ENCODE measurements at places on chromosomes 16 and 17.

- no peak overlapping the region for H3K4me3 ChIP-seq
- peaks cover 53% of the 10 kb centered on the region for H3K36me3 ChIP-seq
- no peak for DNase-seq
- peaks cover 53% of the 10 kb centered on the region for H3K4me1 ChIP-seq
- no peaks in the 10 kb centered on the region for H3K27me3 ChIP-seq
These were observed 14.0 kb downstream of the CYB5B start for GRCh38 chr16:69438465-69438864.

- no peak overlapping the region for H3K4me3 ChIP-seq
- DNase-seq = no peak
These were observed 361.0 kb downstream of the WWOX start for GRCh38 chr16:78460428-78460827.

DNA sequence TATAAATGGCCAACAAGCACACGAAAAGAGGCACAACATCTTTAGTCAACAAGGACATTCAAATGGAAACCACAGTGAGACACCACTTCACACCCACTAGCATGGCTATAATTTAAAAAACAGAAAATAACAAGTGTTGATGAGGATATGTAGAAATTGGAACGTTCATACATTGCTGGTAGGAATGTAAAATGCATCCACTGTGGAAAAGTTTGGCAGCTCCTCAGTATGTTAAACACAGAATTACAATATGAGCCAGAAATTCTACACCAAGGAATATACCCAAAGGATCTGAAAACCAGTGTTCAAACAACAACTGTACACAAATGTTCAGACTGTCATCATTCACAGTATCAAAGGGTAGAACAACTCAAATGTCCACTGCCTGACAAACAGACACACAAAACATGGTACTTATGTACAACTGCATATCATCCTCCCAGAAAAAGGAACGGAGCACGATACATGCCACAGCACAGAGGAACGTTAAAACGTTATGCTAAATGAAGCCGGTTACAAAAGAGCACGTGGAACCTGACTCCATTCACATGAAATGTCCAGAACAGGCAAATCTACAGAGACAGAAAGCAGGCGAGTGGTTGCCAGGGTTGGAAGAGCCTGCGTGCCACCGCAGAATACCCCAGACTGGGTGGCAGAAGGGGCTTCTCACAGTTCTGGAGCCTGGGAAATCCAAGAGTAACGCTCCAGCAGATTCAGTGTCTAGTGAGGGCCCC is 32.8 kb upstream of the METRNL start:
- H3K27me3 ChIP-seq = no peaks in the 10 kb centered on the region
- peaks cover 63% of the 10 kb centered on the region for H3K4me1 ChIP-seq
- peak overlapping the region; percentile 16 for H3K4me3 ChIP-seq
- no peak overlapping the region for H3K27ac ChIP-seq
- no peak for DNase-seq
- peaks cover 56% of the 10 kb centered on the region for H3K36me3 ChIP-seq

DNA sequence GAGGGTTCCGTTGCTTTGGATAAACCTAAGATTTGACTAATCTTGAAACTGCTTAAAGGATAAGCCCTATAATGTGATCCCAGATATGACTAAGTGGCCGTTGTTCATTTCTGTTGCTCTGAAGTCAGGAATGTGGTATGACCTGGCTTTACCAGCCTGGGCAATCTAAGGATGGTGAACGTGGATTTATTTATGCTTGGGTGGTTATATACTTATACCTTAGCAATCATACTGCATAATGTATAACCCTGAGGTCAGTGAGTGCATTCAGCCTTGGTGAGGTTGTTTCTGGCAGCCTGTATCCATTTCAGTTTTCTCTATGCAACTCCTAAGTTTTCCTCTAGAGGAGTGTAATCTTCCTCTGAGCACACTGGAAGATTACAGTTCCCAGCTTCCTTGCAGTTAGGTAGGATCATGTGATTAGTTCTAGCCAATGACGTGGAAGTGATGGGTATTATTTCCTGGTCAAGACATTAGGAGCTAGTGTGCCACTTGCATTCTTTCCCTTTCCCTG is 41.9 kb downstream of the FTO start:
- DNase-seq = no peak
- H3K27me3 ChIP-seq = no peaks in the 10 kb centered on the region
- peaks cover 28% of the 10 kb centered on the region for H3K4me1 ChIP-seq
- H3K36me3 ChIP-seq = no peaks in the 10 kb centered on the region
- H3K4me3 ChIP-seq = no peak overlapping the region

GRCh38 chr17:42704837-42705494 is 22.6 kb downstream of the CNTNAP1 start:
- peaks cover 36% of the 10 kb centered on the region for H3K4me1 ChIP-seq
- no peaks in the 10 kb centered on the region for H3K27me3 ChIP-seq
- peaks cover 71% of the 10 kb centered on the region for H3K36me3 ChIP-seq
- no peak overlapping the region for H3K4me3 ChIP-seq
- no peak for DNase-seq
- no peak overlapping the region for H3K27ac ChIP-seq

GRCh38 chr17:81406117-81406953 is 11.1 kb downstream of the BAHCC1 start:
- peaks cover under 1% of the 10 kb centered on the region for H3K4me1 ChIP-seq
- DNase-seq = no peak
- peaks cover 55% of the 10 kb centered on the region for H3K27me3 ChIP-seq
- no peak overlapping the region for H3K27ac ChIP-seq

DNA sequence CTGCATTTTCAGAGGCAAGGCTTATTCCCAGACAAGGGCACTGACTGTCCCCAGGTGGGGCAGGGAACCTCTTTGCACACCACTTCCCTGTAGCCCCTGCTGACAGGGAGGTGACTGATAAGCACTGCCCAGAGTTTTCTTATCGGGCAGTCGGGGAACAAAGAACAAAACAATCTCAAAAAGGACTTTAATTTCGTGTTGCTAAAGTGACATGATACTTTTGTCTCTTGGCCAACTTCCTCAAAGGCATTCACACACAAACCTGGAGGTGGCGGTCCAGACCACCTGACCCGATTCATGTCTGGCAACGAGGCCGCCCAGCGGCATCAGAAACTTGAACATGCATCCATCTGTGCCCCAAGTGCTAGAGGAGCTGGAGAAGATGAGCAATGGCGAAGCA is 28.9 kb downstream of the ZDHHC7 start:
- H3K4me1 ChIP-seq = peaks cover 3% of the 10 kb centered on the region
- no peak for DNase-seq
- H3K4me3 ChIP-seq = no peak overlapping the region

- H3K4me1 ChIP-seq = peaks cover 5% of the 10 kb centered on the region
- DNase-seq = no peak
- H3K27me3 ChIP-seq = no peaks in the 10 kb centered on the region
- H3K36me3 ChIP-seq = no peaks in the 10 kb centered on the region
- no peak overlapping the region for H3K27ac ChIP-seq
These were observed 1.0 kb downstream of the MYLK3 start for GRCh38 chr16:46746821-46747776.

DNA sequence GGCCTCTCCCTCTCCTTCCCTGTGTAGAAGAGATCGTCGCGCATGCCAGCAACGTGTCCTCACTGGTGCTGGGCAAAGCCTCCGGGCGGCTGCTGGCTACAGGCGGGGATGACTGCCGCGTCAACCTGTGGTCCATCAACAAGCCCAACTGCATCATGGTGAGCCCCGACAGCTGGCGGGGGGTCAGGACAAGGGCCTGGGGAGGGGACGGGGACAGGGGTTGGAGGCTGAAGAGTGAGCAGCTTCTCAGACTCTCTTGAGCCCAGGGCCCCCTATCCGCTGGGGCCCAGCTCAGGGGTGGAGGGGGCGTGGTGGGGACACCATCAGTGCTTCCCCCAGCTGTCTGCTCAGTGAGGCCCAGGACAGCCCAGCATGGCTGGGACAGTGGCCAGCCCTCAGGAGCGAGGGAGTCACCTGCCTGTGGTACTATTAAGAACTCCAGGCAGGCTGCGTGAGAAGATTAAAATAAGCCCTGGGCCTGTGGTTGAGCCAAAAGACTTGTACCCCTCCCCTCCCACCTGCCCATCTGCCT is 6.2 kb downstream of the KATNB1 start:
- H3K4me1 ChIP-seq = peaks cover 13% of the 10 kb centered on the region
- H3K27me3 ChIP-seq = no peaks in the 10 kb centered on the region
- H3K4me3 ChIP-seq = no peak overlapping the region
- H3K27ac ChIP-seq = no peak overlapping the region
- DNase-seq = no peak

- no peaks in the 10 kb centered on the region for H3K27me3 ChIP-seq
- no peak overlapping the region for H3K27ac ChIP-seq
- H3K4me1 ChIP-seq = peaks cover 1% of the 10 kb centered on the region
- no peak overlapping the region for H3K4me3 ChIP-seq
These were observed 7.9 kb downstream of the RABEP2 start for GRCh38 chr16:28917095-28917494.

DNA sequence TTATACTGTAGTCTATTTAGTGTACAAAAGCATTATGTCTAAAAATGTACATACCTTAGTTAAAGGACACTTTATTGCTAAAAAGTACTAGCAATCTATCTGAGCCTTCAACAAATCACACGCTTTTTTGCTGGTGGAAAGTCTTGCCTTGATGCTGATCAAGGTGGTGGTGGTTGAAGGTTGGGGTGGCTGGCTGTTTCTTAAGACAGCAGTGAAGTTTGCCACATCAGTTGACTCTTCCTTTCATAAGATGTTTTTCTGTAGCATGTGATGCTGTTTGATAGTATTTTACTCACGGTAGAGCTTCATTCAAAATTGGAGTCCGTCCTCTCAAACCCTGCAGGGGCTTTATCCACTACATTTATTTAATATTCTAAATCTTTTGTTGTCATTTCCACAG is 8.6 kb downstream of the ADGRG5 start:
- peaks cover 44% of the 10 kb centered on the region for H3K36me3 ChIP-seq
- no peak overlapping the region for H3K27ac ChIP-seq
- H3K4me3 ChIP-seq = no peak overlapping the region

DNA sequence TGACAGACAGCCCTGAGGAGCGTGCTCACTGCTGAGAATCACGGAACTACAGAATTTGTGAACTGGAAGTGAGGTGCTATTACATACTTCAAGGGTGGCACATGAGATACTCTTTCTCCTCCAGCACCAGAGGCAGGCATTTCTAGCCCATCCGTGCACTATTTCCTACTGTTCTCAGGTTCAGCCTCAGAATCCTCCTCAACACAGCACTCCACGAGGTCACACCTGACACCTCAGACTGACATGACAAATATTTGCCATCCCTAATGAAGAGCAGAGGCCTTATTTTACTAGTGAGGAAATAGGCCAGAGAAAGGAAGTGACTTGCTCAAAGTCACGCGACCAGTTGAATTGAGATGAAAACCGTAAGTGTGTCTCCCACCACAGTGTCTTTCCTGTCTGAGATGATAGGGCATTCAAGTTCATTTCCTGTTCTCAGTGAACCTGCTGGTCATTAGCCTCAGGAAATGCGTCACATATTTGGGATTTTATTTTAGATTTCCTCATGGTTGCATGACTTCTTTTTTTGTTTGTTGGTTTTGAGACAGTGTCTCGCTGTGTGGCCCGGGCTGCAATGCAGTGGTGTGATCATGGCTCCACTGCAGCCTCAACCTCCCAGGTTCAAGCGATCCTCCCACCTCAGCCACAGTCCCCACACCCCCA is 23.6 kb downstream of the SEZ6 start:
- H3K4me1 ChIP-seq = peaks cover 24% of the 10 kb centered on the region
- no peaks in the 10 kb centered on the region for H3K36me3 ChIP-seq
- DNase-seq = peak; percentile 67
- peaks cover 1% of the 10 kb centered on the region for H3K27me3 ChIP-seq
- H3K4me3 ChIP-seq = no peak overlapping the region
- peak overlapping the region; percentile 88 for H3K27ac ChIP-seq

GRCh38 chr17:76107509-76107908 is 3.9 kb upstream of the EXOC7 start:
- peaks cover 14% of the 10 kb centered on the region for H3K4me1 ChIP-seq
- H3K4me3 ChIP-seq = no peak overlapping the region
- peaks cover 12% of the 10 kb centered on the region for H3K36me3 ChIP-seq
- peaks cover 4% of the 10 kb centered on the region for H3K27me3 ChIP-seq

DNA sequence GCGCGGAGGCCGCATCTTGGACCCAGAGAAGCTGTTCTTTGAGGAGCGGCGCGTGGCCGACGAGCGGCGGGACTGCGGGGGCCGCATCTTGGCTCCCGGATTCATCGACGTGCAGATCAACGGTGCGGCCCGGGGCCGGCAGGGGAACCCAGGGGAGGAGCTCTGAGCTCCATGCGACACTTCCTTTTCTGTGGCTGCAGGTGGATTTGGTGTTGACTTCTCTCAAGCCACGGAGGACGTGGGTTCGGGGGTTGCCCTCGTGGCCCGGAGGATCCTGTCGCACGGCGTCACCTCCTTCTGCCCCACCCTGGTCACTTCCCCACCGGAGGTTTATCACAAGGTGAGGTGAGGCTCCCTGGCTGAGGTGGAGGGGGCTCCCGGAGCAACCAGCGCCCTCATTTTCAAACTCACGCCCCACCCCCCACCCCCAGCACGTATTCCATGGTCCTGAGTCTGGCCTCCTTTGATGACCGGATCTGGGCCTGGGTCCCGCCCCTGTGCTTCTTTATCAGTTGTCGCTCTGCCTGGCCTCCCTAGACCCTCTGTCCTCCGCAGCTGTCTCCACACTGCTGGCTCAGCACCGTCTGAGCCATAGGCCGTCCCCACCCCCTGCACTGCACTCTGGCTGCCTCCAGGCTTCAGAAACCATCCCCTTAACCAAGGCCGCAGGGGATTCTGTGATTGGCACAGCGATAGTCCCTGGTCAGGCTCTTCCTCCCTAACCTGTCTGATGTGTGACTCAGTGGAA is 787 bp downstream of the AMDHD2 start:
- peaks cover 36% of the 10 kb centered on the region for H3K36me3 ChIP-seq
- H3K4me1 ChIP-seq = peaks cover 44% of the 10 kb centered on the region
- peak; percentile 75 for DNase-seq
- peak overlapping the region; percentile 92 for H3K27ac ChIP-seq

DNA sequence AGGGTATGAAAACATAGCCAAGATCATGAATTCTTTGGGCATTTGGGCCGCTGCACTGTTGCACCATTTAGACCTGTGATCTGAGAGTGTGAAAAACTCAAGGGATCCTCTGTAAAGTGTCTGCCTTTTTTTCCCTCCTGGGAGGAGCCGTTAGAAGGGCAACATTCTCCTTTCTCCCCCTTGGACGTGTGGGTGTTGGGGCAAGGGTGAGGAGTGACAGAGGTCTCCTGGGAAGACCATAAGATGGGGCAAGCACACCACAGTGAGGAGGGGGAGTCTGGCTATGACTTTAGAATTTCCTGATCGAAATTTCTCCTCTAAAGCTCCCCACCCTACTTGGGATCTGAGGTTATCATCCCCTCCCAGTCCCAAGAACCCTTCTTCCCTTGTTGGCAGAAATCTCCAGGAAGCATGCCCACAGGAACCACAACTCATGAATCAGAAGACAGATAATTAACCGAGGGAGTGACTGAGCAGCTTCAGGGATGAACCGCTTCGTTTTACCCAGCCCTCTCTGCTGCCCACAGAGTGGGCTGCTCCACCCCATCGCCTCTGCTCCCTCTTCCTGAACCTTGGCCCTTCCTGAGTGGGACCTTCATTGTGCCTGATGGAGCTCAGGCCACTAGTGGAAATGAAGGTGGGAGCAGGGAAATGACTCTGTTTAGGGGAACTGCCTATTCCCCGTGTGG is 4.2 kb downstream of the ITGB3 start:
- no peaks in the 10 kb centered on the region for H3K36me3 ChIP-seq
- peaks cover 41% of the 10 kb centered on the region for H3K4me1 ChIP-seq
- H3K27me3 ChIP-seq = peaks cover 55% of the 10 kb centered on the region
- peak overlapping the region; percentile 15 for H3K4me3 ChIP-seq

GRCh38 chr16:58577141-58577540 is 52.5 kb downstream of the CNOT1 start:
- H3K27me3 ChIP-seq = no peaks in the 10 kb centered on the region
- DNase-seq = no peak
- H3K4me1 ChIP-seq = no peaks in the 10 kb centered on the region
- peaks cover 79% of the 10 kb centered on the region for H3K36me3 ChIP-seq
- no peak overlapping the region for H3K27ac ChIP-seq
- H3K4me3 ChIP-seq = no peak overlapping the region

- peaks cover 44% of the 10 kb centered on the region for H3K4me1 ChIP-seq
- H3K36me3 ChIP-seq = no peaks in the 10 kb centered on the region
- no peak for DNase-seq
- H3K4me3 ChIP-seq = peak overlapping the region; percentile 75
These were observed 5.8 kb downstream of the THRA start for GRCh38 chr17:40068584-40068916.
